Mammary epithelial cell (primary cell): ENCODE measurements at places on chromosomes 11 and 22. TPM values are rescaled to one million over a fixed set of nuclear protein-coding genes. Genes with fewer than 3 reads are reported as not detected.

Gene SPON1
- 0.17 TPM for total RNA-seq

Gene ISX
- total RNA-seq: not detected in 2 replicates

Gene KIF18A
- total RNA-seq: 3.4 and 11.6 TPM in 2 replicates

Gene CYP2D6
- total RNA-seq: 1.0 TPM

Gene CCDC82
- 14.3 TPM for total RNA-seq

Gene KRTAP5-8
- not detected for total RNA-seq

Gene OSBP2
- total RNA-seq: 4.7 TPM

Gene IL10RA
- total RNA-seq: not detected

Gene FJX1
- total RNA-seq: 38.5 TPM

Gene MAP6
- 8.8 TPM for total RNA-seq

Gene PRSS23
- 221 TPM for total RNA-seq
